ENCODE measurements at places on chromosomes 6 and 20. TPM values are rescaled to one million over a fixed set of nuclear protein-coding genes. Genes with fewer than 3 reads are reported as not detected.

The TNF gene
- total RNA-seq: 0.23 TPM

- no peaks in the 10 kb centered on the region for H3K27me3 ChIP-seq
- DNase-seq: no peak
- H3K27ac ChIP-seq: no peak overlapping the region
- no peaks in the 10 kb centered on the region for H3K36me3 ChIP-seq
- H3K4me3 ChIP-seq: no peak overlapping the region
- H3K4me1 ChIP-seq: peaks cover 11% of the 10 kb centered on the region
Measured at GRCh38 chr20:41717483-41717882, 99.3 kb upstream of the CHD6 start.

The FAXC gene
- total RNA-seq: 11.1 TPM

The COL11A2 gene
- total RNA-seq: 4.4 TPM

DNA sequence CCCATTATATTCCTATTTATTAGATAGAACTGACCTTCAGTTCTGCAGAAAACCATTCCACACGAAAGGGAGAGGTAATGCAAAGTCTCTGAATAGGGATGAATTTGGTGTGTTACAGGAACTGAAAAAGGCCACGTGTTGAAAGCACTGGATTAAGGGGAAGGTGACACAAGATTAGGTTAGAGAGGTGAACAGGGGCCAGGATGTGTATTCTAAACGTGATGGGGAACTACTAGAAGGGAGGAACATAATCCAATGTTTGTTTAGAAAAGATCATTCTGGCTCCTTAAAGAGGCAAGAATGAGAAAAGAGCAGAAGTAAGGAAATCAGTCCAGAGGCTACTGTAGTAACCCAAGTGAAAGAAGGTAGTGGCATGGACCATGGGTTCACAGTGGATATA lies 6.3 kb upstream of the ZKSCAN8 start:
- H3K27ac ChIP-seq: no peak overlapping the region
- DNase-seq: no peak
- peaks cover 2% of the 10 kb centered on the region for H3K36me3 ChIP-seq
- H3K4me1 ChIP-seq: peaks cover 21% of the 10 kb centered on the region
- H3K27me3 ChIP-seq: peaks cover 23% of the 10 kb centered on the region

DNA sequence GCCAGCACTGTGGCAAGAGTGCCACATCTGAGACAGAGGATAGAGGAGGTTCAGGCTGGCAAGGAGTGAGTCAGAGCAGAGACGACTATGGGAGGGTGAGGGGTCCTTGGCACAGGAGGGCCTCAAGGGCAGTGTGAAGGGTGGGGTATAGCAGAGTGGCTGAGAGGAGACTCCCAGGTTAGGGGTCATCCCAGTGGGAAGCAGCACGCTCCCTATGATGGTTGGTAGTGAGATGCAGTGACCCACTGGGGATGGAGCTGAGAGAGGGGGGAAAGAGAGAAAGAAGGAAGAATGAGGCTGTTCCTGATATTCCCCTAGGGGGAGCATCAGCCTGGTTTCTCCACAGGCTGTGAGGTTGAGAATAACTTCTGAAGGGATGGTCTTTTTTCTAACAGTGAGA lies 97.3 kb downstream of the INSM1 start:
- no peak overlapping the region for H3K4me3 ChIP-seq
- no peaks in the 10 kb centered on the region for H3K27me3 ChIP-seq
- peak; percentile 42 for DNase-seq

DNA sequence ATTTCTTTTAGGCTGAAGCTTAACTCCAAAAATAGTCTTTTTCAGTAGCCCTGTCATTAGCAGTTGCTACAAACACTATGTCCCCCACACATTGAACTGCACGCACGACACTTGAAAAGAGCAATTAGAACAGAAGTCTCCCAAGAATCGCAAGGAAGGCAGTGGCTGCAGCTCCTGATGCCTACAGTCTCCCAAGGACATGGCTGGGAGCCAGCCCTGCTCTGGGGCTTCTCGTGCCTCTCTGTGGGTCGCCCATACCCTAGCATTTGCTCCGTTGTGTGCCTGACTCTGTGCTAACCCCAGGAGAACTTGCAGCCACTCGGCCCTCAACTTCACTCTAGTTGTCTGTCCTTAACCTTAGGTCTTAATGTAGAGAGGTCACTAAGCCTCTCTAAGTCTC lies 454.2 kb downstream of the PTPRT start:
- H3K4me1 ChIP-seq: no peaks in the 10 kb centered on the region
- no peak overlapping the region for H3K27ac ChIP-seq
- no peak for DNase-seq
- peaks cover 3% of the 10 kb centered on the region for H3K27me3 ChIP-seq
- H3K4me3 ChIP-seq: no peak overlapping the region

- peak overlapping the region; percentile 12 for H3K27ac ChIP-seq
- no peaks in the 10 kb centered on the region for H3K27me3 ChIP-seq
- no peak overlapping the region for H3K4me3 ChIP-seq
- DNase-seq: no peak
- no peaks in the 10 kb centered on the region for H3K36me3 ChIP-seq
Measured at GRCh38 chr6:111829998-111830397, 43.3 kb downstream of the FYN start.
